SJSA1 (cell line): ENCODE measurements at places on chromosomes 7 and 10.

- DNase-seq, result no peak
Measured at GRCh38 chr7:118793582-118793981, 569.1 kb downstream of the ANKRD7 start.

GRCh38 chr7:132412435-132412834 lies 163.8 kb downstream of the PLXNA4 start:
- DNase-seq, result no peak

DNA sequence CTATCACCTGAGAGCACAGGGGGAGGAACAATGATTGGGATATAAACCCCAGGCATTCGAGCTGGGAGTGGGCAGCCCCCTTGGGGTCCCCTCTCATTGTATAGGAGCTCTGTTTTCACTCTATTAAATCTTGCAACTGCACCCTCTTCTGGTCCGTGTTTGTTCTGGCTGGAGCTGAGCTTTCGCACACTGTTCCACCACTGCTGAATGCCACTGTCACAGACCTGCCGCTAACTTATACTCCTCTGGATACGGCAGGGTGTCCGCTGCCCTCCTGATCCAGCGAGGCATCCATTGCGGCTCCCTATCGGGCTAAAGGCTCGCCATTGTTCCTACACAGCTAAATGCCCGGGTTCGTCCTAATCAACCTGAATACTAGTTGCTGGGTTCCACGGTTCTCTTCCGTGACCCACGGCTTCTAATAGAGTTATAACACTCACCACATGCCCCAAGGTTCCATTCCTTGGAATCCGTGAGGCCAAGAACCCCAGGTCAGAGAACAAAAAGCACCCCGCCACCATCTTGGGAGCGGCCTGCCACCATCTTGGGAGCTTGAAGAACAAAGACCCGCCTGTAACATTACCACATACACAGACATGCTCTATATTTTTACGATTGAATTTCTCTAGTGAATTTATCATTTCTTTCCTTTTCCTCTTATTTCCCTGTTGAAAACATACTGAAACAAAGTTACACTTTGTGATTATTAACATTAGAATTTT lies 9.0 kb downstream of the ZWINT start:
- no peak for DNase-seq

- no peak for DNase-seq
Measured at GRCh38 chr7:80630608-80631405, 7.6 kb upstream of the CD36 start.

- DNase-seq, result no peak
Measured at GRCh38 chr10:113128450-113129070, 178.5 kb downstream of the TCF7L2 start.

DNA sequence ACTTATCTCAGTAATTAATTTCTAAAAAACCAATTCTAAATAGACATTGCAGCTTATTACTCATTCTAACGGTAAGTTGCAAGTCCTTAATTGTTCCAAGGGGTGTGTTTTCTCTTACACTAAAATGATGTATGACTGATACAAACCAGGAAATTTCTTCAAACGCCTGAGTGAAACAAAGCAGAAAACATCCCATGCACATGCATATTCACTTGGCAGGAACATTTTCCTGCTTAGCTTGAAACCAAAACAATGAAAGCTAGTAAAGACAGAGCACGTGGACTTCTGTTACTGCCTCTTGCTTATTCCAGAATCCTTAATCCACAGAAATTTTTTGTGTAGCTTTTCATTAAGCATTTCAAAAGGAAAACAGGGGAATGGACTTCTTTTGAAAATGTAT lies 187.7 kb downstream of the MTERF1 start:
- no peak for DNase-seq

GRCh38 chr7:118140468-118140867 lies 43.5 kb upstream of the LSM8 start:
- DNase-seq, result no peak

- DNase-seq, result no peak
Measured at GRCh38 chr10:109619914-109620313, 303.4 kb downstream of the XPNPEP1 start.

GRCh38 chr7:148623586-148624282 lies 33.2 kb downstream of the C7orf33 start:
- DNase-seq, result no peak
